Right renal pelvis (tissue), 4 donors: ENCODE measurements at places on chromosomes 11 and 22. TPM values are rescaled to one million over a fixed set of nuclear protein-coding genes. Genes with fewer than 3 reads are reported as not detected.

Gene HTR3A
- polyA plus RNA-seq = not detected

Gene HBG2
- 2,868 TPM for polyA plus RNA-seq

Gene SHANK3
- polyA plus RNA-seq = 16.9 TPM

Gene OTOG
- 0.25 TPM for polyA plus RNA-seq

Gene PUS3
- 15.7 TPM for polyA plus RNA-seq

Gene OR6Q1
- not detected for polyA plus RNA-seq

Gene FAM180B
- 0.19 TPM for polyA plus RNA-seq

Gene MS4A15
- polyA plus RNA-seq = not detected

Gene OR52N4
- polyA plus RNA-seq = not detected

Gene API5
- 112 TPM for polyA plus RNA-seq

Gene TMEM151A
- polyA plus RNA-seq = not detected

Gene LSP1
- polyA plus RNA-seq = 8.9 TPM

Gene C11orf86
- polyA plus RNA-seq = 0.17 TPM

Gene SCT
- 1.4 TPM for polyA plus RNA-seq

Gene CBLIF
- 0.08 TPM for polyA plus RNA-seq

Gene OR51A4
- polyA plus RNA-seq = not detected

Gene STK33
- 26.5 TPM for polyA plus RNA-seq

Gene RAB38
- polyA plus RNA-seq = 21.0 TPM

Gene KCNE3
- 27.6 TPM for polyA plus RNA-seq

Gene PDE2A
- polyA plus RNA-seq = 16.2 TPM

Gene PRR33
- polyA plus RNA-seq = 0.10 TPM

Gene SMIM35
- 0.29 TPM for polyA plus RNA-seq

Gene FCHSD2
- polyA plus RNA-seq = 36.5 TPM

Gene LGR4
- polyA plus RNA-seq = 146 TPM

Gene CATSPERZ
- not detected for polyA plus RNA-seq
